ENCODE measurements at places on chromosomes 1 and 21.

DNA sequence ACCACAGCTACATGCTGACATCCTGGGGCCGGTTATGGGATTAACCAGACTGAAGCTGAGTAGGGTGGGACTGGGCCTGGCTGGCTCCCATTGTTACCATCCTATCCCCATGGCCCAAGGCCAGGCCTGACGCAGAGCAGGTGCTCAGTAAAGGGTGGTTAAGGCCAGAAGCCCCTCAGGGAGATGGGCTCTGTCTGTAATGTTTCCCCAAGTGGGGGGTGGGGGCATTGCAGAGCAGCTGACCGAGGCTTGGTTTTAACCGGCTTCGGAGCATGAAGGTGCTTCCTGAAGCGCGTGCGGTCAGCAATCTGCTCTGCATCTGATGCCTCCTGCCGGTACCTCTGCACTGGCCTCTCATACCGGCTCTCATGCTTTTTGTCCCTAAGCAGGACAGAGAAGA lies 83.4 kb upstream of the ACTL8 start:
- no peak for DNase-seq

- DNase-seq = no peak
These were observed 23.8 kb downstream of the ALDH9A1 start for GRCh38 chr1:165674599-165674998.

GRCh38 chr1:66492424-66492823 lies 41.5 kb upstream of the SGIP1 start:
- DNase-seq = no peak

- no peak for DNase-seq
These were observed 636.3 kb downstream of the LTN1 start for GRCh38 chr21:28356422-28356821.

GRCh38 chr1:89295187-89295586 lies 22.5 kb upstream of the GBP5 start:
- no peak for DNase-seq

DNA sequence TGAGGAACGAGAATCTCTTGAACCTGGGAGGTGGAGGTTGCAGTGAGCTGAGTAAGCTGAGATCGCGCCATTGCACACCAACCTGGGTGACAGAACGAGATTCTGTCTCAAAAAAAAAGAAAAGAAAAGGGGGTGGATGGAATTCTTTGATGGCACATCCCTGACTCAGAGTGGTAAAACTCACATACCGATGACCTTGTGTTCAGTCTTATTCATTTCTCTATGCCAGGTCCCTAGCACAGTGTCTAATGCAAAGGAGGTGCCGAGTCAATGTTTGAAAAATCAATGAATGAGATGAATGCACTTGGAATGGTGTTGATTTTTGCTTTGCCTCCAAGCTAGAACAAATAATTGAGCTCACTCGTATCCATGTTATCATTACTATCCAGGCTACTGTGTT lies 18.5 kb upstream of the FAM20B start:
- no peak for DNase-seq

GRCh38 chr21:16583556-16583955 lies 853.8 kb downstream of the USP25 start:
- no peak for DNase-seq
